Iris pigment epithelial cell (primary cell): ENCODE measurements at places on chromosomes 5 and 9.

DNA sequence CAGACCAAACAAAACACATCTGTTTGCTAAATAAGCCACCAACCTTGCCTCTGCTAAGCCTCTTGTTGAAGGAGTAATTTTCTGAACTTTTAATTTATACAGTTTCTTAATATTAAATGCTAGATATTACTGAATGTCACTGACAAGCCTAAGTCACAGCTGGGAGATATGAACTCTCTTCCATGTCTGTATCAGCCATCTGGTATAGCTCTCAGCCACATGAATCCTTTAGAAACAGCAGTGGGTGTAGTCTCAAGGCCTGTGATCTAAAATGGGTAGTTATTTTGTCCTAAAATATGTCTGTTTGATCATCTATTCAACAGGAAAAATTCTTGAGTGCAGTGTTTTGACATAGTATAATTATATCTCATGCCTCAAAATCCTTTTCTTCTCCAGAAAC is 97.2 kb downstream of the CAMK4 start:
- no peak for DNase-seq

GRCh38 chr9:127418037-127418471 is 6.1 kb upstream of the ZNF79 start:
- peak; percentile 17 for DNase-seq

- DNase-seq = no peak
Observed at GRCh38 chr5:14830210-14831005, 41.2 kb downstream of the ANKH start.

DNA sequence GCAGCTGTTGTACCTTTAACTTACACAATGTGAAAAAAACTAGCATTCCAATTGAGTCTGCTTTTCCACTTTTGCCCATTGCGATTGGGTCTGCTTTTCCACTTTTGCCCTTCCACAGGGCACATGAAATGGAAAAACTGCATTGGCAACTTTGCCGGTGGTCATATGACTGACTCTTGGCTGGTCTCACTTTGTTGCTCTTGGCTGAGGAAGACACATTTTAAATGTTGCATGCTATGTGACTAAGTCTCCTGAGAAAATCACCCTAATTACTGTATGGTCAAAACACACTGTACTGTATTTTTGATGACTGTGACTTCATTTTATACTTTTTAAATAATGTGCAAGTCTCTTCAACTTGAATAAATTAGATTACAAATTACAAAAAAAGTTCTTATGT is 1.6 kb upstream of the OXCT1 start:
- DNase-seq = peak; percentile 8

GRCh38 chr5:132422720-132423437 is 53.4 kb downstream of the SLC22A5 start:
- DNase-seq = peak; percentile 51

GRCh38 chr9:132030626-132031325 is 48.9 kb downstream of the MED27 start:
- no peak for DNase-seq

DNA sequence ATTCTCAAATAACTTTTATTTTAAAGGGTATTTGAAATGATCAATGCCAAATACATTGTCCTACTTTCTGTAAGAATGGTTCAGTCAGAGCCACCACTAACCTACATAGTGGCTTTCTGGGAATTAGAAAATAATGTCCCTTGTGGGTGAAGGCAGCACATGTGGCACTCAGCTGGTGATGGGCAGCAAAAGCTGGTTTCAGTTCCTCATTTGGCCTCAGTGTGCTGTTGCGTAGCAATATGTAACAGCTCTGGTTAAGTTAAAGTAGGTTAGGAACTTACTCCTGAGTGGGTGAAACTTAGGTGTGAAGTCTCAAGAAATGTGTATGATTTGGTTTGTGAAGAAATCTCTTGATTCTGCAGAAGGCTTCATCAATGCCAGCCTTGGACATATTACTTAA is 99.6 kb upstream of the SPEF2 start:
- no peak for DNase-seq

- peak; percentile 26 for DNase-seq
Observed at GRCh38 chr5:136435946-136436543, 70.7 kb upstream of the TRPC7 start.

- DNase-seq = no peak
Observed at GRCh38 chr5:73735032-73735734, 109.2 kb downstream of the ARHGEF28 start.

GRCh38 chr9:131483319-131484050 is 19.2 kb upstream of the POMT1 start:
- no peak for DNase-seq

DNA sequence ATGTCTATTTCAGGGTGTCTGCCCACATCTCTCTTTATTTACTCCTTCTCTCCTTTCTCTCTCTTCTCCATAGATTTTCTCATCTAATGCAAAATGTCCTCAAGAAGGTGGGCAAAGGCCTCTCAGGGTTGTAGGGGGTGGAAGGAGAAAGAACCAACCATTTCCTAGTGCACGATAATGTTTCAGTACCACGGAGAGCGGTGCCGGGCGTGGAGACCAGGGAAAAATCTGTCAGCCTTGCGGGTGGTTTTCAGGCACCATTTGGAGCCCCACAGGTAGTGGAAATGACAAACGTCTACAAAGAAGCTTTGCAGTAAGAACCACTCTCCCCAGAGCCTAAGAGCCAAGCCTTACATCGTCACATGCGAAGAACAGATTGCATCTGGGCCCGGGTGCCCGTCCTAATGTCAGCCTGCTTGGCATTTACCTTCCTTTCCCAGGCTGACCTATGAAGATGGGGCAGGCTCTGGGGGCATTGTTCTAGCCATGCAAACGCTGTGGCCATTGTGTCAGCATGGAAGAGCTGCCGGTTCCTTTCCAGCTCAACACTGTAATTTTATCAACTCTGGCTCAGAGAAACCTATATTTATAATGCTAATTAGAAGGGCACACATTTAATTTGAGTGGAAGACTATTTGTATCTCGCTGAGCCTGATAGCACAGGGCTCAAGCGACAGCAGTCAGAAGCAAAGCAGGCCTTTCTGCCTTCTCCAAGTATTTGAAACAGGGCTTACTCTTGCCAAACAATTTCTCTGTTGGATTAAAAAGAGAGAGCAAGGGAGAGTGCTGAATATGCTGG is 430.1 kb upstream of the WWC1 start:
- DNase-seq = peak; percentile 22

- DNase-seq = no peak
Observed at GRCh38 chr9:20335668-20336332, 286.5 kb downstream of the MLLT3 start.

DNA sequence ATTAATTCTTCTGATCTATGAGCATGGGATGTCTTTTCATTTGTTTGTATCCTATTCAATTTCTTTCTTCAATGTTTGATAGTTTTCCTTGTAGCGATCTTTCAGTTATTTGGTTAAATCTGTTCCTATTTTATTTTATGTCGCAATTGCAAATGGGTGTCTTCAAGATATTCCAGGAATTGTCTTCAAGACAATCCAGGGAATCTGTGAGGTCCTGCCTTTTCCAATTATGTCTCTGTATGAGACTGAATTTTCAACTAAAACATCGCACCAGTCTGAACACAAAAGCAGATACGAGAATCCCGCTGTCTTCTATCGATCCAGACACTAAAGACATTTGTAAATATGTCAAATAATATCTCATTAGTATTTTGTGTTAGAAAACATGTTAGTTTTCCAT is 485.5 kb downstream of the BNC2 start:
- DNase-seq = no peak
